Osteocyte (in vitro differentiated cells): ENCODE measurements at places on chromosomes 5 and 9.

- no peak for DNase-seq
Observed at GRCh38 chr5:28495876-28496275, 1457.5 kb upstream of the CDH9 start.

- DNase-seq = no peak
Observed at GRCh38 chr9:101860920-101861319, 122.5 kb upstream of the GRIN3A start.

DNA sequence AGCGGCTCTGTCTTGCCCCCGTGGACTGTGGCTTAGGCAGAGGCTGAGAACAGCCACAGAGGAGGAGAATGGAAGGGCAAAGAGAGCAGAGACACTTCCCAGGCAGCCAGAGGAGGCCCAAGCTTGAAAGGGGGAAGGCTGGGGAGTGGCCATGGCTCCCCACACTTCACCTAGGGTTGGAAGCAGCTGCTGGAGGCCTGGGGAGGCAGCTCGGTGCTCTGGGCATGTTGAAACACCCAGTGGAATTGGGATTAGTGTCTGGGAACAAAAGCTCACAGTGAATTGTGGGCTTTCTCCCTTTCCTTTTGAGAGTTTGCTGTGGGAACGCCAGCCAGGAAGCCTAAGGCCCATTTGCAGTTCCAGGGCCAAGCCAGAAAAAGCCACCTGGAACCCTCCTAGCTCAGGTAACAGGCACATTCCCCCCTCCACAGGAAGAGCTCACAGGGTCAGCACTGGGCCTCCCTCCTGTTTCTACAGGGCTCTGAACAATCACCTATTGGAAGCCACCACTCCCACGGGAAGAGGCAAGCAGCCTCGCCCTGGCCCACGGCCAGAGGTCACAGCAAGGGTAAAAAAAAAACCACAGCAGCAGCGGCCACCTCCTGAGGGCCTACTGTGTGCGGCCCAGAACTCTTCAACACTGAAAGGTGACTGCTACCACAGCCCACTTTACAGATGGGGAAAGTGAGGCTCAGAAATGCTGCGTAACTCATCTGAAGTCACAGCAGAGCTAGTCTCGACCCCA, 20.2 kb downstream of the EEIG1 start:
- DNase-seq = no peak

GRCh38 chr9:136875155-136875554, 9.0 kb upstream of the EDF1 start:
- no peak for DNase-seq

- no peak for DNase-seq
Observed at GRCh38 chr5:73706963-73707362, 81.0 kb downstream of the ARHGEF28 start.

DNA sequence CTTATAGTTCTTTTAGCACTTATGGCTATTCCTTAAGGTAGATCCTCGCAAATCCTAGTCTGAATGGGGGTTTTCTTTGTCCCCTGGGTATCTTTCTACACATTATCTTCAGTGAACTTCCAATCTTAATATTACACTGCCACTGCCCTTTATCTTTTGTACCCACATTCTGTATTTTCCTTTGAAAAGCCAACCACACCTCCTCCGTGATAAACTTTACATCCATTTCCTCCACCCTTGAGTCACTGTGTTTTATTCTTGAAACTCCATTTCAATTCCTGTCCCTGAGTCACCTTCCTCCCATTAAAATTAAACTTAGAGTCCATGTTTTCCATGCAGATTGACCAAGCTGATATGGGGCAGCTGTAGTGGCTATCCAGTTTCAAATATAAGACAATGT, 43.2 kb upstream of the RICTOR start:
- DNase-seq = no peak

DNA sequence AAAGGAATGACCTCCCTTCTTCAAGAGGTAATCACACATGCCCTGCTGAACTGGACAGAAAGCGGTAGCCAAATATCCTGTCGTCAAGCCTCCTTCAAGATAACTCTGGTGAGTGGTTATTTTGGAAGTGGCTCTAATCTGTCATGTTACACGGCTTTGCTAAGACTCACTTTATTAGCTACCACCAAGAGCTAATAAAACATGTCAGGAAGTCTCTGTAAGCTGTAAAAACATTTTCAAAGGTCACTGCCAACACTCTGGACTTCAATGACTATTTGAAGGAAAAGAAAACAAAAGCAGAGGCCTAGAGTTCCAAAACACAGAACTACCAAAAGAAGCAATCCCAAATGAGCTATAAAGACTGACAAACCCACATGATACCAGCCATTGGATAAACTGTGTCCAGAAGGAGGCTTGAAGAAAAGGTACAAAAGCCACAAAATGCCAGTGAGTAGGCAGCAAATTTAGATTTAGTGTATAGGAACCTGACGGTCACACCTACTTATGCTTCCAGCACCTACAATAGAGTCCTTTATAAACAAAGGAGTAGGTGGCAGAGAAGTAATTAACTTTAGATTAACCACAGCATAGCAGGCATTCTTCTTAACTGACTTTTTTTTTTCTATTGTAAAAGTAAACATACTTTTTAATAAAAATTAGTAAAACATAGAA, 97.3 kb upstream of the EQTN start:
- no peak for DNase-seq

DNA sequence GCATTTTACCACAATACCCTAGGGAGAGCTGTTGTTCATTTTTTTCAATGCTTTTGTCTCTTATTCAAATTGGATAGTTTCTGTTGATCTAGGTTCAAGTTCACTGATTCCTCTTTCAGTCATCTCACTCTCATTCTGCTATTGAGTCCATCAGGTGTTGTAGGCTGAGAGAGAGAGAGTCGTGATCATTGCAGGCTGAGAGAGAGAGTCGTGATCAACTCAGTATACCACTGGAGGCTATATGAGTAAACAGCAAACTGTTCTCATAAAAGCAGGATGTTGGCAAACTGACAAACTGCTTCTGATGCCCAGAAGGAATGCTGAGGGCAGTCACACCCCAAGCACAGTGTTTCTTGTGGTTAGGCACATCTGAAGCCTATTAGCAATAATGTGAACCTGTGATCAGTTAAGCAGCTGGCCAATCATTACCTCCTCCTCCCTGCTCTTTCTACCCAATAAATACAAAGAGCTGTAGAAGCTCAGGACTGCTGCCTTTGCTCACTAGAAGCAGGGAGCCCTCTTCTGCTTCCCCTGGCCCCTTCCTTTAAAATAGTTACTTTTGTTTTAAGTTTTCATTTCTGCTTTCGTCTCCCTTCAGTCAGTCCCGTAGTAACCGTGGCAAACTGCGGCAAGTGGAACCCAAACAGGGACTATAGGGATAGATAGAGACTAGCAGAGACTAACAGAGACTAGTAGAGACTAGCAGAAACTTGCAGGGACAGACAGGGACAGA, 476.1 kb upstream of the ACO1 start:
- no peak for DNase-seq

DNA sequence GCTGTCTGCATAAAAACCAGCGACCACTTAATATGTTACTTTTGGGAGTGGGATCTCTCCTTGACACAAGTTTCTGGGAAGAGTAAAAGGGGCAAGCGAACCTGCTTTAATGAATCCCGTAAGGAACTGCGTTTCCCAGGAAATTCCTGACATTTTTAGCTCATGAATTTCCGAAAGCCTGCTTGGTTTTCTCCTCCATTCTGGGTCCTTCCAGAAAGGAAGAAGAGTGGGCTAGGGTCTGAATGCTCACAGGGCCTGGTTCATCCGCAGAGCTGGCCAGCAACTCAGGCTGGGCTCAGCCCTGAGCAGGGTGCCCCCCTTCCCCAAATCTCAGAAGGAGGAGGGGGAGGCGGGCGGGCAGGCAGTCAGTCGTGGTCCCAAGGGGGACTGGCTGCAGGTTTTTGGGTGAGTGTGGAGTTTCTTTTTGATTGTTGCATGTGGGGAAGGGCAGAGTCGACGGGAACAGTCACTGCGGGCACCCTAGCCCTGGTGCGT, 1.2 kb upstream of the PURA start:
- no peak for DNase-seq

DNA sequence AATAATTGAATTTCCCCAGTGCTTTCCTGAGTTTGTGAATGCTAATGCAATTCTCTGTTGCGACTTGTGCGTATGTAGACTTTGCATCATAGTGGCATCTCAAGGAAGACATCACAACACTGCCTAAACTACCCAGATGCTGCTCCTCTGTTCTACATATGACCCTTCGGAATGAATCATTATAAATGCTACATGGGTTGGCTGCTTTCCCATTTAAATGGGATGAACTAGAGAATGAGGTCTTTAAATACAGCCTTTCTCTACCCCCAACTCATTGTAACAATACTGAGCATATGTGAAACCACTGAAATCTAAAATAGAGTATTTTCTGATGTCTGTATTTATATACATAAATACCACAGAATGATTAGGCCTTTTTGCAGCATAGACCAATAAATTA, 136.6 kb upstream of the ICE1 start:
- DNase-seq = no peak

GRCh38 chr5:176381423-176381822, 7.0 kb downstream of the NOP16 start:
- DNase-seq = no peak

- no peak for DNase-seq
Observed at GRCh38 chr5:152116934-152117333, 192.3 kb upstream of the GLRA1 start.

DNA sequence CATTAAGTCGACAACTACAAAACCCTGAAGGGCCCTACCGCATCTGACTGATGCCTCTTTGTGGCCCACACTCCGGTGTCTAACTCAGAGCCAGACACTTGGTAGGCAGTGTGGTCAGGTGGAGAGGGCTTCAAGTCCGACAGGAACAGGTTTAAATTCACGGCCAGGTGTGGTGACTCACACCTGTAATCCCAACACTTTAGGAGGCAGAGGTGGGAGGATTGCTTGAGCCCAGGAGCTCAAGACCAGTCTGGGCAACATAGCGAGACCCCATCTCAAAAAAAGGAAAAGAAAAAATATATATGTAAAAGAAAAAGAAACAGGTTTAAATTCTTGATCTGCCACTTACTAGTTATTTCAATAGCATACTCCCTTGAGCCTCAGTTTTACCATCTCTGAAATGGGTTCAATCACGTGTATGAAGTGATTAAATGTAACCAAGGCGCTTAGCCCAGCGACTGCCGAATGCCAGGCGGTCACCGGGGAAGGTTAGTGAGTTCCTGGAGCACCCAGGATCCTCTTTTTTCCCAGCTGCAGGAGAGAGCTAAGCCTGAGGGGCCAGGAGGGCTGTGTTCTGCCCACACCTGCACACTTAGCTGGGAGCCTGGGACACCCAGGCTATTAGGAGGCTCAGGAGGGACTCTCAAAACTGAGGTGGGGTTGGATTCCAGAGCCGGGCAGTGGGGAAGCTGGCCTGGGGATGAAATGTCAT, 943 bp downstream of the CLTB start:
- no peak for DNase-seq

GRCh38 chr9:7137571-7137970, 379.8 kb downstream of the KDM4C start:
- DNase-seq = no peak

DNA sequence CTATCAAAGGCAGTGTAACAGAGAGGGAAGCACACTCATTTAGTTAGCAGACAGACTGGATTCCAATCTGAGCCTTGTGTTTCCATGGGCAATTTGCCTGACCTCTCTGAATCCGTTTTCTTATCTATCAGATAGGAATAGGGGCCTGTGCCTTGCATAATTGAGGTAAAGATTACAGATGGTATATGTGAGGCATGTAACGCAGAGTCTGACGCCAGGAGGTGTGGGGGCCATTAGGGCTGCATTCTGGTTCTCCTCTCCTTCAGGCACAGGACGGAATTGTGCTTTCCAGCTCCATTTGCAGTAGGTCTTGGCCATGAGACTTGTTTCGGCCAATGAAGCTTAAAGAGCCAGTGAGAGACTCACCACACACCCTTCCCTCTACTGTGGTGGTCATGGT, 97.6 kb downstream of the FRMD3 start:
- no peak for DNase-seq

DNA sequence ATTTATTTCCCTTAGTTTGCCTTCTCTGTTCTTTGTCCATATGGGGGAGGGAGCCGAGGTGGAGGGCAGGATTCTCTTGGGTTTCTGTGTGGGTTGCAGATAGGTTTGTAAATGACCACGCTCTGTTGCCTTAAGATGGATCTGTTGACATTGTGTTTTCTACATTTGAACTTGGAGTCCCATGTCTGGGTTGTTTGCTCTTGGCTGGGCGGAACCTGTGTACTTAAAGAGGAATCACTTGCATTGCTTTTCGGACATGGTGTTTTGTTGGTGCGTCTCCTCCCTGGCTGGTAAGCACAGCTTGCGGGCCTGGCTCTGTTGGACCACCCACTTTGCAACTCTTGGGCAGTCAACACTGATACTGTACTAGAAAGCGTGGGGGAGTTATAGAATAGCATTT, 45.9 kb downstream of the EHMT1 start:
- DNase-seq = no peak

DNA sequence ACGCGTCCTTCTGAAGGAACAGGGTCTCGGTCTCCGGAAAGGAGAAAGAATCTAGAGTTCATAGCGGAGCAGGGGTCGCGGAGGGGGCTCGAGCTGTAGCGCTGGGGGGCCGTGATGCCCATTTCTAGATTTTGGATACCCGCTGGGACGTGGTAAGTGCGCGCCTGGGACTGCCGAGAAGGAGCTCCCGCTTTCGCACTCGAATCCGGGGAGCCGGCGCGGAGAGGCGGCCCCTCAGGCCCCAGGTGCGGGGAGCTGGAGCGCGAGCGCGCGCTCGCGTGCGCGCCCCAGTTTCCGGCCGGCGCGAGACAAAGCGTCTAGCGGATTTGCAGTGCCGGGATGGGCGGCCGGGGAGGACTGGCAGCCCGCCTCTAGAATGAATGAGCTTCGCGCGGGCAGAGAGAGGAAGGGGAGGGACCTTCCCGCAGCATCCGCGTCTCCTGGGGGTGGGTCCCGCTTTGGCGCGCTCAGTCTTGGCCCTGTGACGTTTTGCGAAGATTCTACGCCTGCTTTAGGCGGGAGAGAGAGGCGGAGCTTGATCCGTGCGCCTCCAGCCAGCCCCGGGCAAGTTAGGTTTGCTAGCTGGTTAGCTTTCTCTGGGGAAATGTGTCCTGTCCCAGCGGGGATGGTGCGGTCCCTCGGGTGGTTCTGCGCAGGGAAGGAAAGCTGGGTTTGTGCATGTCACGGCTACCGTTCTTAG, 1.2 kb downstream of the LMNB1 start:
- peak; percentile 93 for DNase-seq

- peak; percentile 66 for DNase-seq
Observed at GRCh38 chr5:79853676-79854418, 137.2 kb downstream of the MTX3 start.

GRCh38 chr5:93929131-93929530, 187.7 kb upstream of the POU5F2 start:
- no peak for DNase-seq

DNA sequence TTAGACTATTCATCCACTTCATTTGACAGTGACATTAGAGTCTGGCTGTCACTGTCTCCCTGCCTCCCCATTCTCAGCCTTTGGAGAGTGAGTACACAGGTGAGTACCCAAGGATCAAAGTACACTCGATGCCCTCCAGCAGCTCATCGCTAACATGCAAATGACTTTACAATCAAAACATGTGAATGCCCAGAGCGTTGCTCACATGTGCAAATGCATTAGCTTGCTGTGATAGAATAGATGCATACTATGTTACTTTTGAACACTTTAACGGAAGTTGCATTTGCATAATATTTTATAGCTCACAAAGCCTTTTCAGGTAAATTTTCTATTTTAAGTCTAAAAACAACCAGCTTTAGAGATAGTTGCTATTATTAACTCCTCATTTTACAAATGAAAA, 107.6 kb downstream of the SYK start:
- DNase-seq = no peak

- no peak for DNase-seq
Observed at GRCh38 chr9:5288591-5288990, 15.9 kb downstream of the RLN2 start.

- no peak for DNase-seq
Observed at GRCh38 chr9:92165484-92165883, 50.3 kb upstream of the SPTLC1 start.
